Activated B cell treated with CpG ODN at 0.5 μM for 24 hours (primary cell): ENCODE measurements at places on chromosomes 6 and 20. TPM values are rescaled to one million over a fixed set of nuclear protein-coding genes. Genes with fewer than 3 reads are reported as not detected.

BPIFA1 gene
- total RNA-seq: not detected in 2 replicates

PRDM13 gene
- total RNA-seq: 0.07 TPM in 1 of 2 replicates, not detected in the other

DNA sequence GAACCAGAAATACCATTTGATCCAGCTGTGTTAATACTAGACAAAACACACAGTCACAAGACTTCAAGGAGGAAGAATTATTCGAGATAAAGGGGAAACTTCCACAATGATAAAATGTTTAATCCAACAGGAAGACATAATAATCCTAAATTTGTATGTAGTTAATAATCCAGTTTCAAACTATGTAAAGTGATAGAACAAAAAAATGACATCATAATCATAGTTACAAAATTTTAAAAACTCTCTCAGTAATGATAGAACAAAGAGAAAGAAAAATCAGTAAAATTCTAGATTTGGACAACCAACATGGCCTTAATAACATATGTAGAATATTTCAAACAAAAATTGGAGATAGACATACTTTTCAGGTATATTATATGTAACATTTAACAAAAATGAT is 38.9 kb downstream of the LINC00237 start:
- no peaks in the 10 kb centered on the region for H3K36me3 ChIP-seq
- H3K4me1 ChIP-seq: no peaks in the 10 kb centered on the region
- H3K27ac ChIP-seq: no peak overlapping the region
- no peak overlapping the region for H3K4me3 ChIP-seq
- no peak for DNase-seq

GRCh38 chr6:121760191-121760590 is 324.7 kb downstream of the GJA1 start:
- no peak overlapping the region for H3K4me3 ChIP-seq
- H3K36me3 ChIP-seq: no peaks in the 10 kb centered on the region
- no peaks in the 10 kb centered on the region for H3K27me3 ChIP-seq
- H3K4me1 ChIP-seq: no peaks in the 10 kb centered on the region

AIF1 gene
- 1.4 and 2.0 TPM in 2 replicates for total RNA-seq

GRCh38 chr6:165245701-165246100 is 63.7 kb downstream of the C6orf118 start:
- no peak overlapping the region for H3K27ac ChIP-seq
- no peaks in the 10 kb centered on the region for H3K4me1 ChIP-seq
- no peaks in the 10 kb centered on the region for H3K36me3 ChIP-seq
- no peak for DNase-seq

- peaks cover 29% of the 10 kb centered on the region for H3K4me1 ChIP-seq
- no peak for DNase-seq
- no peak overlapping the region for H3K4me3 ChIP-seq
- H3K27me3 ChIP-seq: no peaks in the 10 kb centered on the region
- no peak overlapping the region for H3K27ac ChIP-seq
These were observed 39.9 kb downstream of the MAPK14 start for GRCh38 chr6:36067374-36068011.

DNA sequence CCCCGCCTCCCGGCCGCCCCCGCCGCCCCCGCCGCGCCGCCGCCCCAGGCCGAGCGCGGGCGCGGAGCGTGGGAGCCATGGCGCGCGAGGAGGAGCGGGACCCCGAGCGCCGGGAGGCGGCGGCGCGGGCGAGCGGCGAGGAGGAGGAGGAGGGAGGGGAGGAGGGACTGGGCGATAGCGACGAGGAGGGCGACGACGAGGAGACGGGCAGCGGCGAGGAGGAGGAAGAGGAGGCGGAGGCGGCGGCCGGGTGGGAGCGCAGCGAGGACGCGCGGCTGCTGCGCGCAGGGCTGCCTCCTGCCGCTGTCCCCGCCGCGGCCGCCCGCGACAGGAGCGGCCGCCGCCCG is at the start of gene SLC24A3:
Gene SLC24A3, plus strand, starts transcription at position 174 of the 347 bp plus-strand sequence.
- H3K4me1 ChIP-seq: peaks cover 5% of the 10 kb centered on the region
- H3K27ac ChIP-seq: no peak within 1 kb of the TSS

GRCh38 chr6:50442531-50443040 is 270.7 kb upstream of the TFAP2D start:
- no peaks in the 10 kb centered on the region for H3K27me3 ChIP-seq
- H3K36me3 ChIP-seq: no peaks in the 10 kb centered on the region
- no peak for DNase-seq
- no peak overlapping the region for H3K4me3 ChIP-seq

MEP1A gene
- not detected in 2 replicates for total RNA-seq
